ENCODE measurements at places on chromosomes 2 and 18. TPM values are rescaled to one million over a fixed set of nuclear protein-coding genes. Genes with fewer than 3 reads are reported as not detected.

EFHD1 gene
- 236 TPM for total RNA-seq

DNA sequence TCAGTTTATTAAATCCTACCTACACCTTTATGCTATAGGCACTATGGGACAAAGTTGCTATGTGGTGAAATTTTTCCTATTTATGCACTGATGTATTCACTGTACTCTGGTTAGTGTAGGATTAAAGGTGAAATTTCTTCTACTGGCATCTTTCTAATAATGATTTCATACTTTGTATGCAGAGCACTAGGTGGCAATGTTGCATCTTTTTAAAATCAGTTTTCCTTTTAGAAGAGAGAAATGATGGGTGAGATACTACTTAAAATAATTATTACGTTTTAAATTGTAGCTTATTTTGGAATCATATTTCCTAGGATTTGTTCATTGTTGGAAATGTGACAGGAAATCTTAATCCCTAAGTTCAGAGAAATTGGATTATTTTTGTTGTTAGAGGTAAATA, 150.9 kb downstream of the CD8B2 start:
- DNase-seq, result no peak

CELF4 gene
- not detected for total RNA-seq

RAX gene
- not detected for total RNA-seq

DNA sequence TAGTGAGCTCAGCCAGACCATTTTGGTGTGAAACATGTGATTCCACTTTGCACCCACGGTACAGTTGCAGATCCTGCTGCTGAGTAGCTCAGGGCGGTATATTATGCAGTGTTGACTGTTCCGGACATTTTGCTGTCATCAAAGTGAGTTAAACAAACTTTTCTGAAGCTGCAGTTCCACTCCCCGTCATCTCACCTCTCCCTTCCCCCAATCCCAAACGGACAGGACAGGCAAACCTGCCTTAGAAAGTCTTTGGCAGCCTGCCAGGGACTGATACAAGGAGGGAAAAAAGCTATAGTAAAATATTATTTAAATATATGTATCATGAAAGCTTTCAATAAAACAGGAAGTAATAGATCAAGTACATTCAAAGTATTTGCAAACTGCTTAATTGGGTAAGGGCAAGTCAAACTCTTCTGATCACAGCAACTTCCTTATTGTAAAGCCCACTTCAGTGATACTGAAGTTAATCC, 35.5 kb upstream of the SP5 start:
- no peak for DNase-seq
